ENCODE measurements at places on chromosomes 7 and 10. TPM values are rescaled to one million over a fixed set of nuclear protein-coding genes. Genes with fewer than 3 reads are reported as not detected.

- no peak for DNase-seq
Observed at GRCh38 chr10:85544956-85545355, 821.6 kb downstream of the GRID1 start.

The CRPPA gene
- 0.25 TPM for total RNA-seq

DNA sequence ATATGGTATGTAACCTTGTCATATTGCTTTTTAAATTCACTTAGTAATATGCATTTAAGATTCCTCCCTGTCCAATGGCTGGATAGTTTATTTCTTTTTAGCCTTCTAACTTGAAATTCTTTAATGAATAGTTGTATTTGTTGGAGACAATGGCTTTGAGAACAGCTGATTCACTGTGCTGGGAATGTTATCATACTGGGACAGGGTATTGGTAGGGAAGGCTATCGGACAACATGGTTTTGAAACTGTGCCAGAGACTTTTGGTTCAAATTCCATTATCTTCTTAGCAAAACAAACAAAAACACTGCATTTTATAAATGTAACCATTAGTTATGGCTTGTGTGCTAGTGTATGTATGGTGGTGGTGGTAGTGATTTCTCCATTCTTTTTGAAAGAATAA lies 517.1 kb upstream of the ANKRD30A start:
- DNase-seq: no peak

- DNase-seq: no peak
Observed at GRCh38 chr7:123749537-123749857, 694 bp upstream of the WASL start.

GRCh38 chr7:93992421-93993110 lies 11.6 kb downstream of the BET1 start:
- no peak for DNase-seq

DNA sequence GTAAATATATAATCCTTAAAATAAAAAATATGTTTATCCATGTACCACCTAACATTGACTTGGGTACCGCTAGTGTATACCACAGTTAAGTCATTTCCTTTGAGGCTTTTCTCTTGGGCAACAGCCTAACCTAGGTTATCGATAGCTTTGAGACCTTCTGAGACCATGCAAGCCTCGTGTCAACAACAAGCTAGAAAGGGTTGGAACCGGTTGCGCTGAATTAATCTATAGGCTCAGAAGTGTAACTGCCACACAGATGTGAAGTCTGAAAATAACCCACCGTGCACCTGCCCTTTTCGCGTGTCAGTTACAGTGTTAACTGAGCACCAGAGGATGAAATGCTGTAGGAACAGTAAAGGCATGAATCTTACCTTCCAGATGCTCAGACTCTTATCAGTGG lies 59.8 kb downstream of the ARID5B start:
- DNase-seq: no peak

The CUBN gene
- 0.06 TPM for total RNA-seq

GRCh38 chr10:100036850-100037249 lies 27.1 kb upstream of the DNMBP start:
- no peak for DNase-seq

The TMEM176B gene
- total RNA-seq: 1.8 TPM

- DNase-seq: no peak
Observed at GRCh38 chr7:36261019-36261754, 108.1 kb downstream of the EEPD1 start.

- DNase-seq: no peak
Observed at GRCh38 chr10:5531558-5532306, 7.0 kb downstream of the CALML3 start.

DNA sequence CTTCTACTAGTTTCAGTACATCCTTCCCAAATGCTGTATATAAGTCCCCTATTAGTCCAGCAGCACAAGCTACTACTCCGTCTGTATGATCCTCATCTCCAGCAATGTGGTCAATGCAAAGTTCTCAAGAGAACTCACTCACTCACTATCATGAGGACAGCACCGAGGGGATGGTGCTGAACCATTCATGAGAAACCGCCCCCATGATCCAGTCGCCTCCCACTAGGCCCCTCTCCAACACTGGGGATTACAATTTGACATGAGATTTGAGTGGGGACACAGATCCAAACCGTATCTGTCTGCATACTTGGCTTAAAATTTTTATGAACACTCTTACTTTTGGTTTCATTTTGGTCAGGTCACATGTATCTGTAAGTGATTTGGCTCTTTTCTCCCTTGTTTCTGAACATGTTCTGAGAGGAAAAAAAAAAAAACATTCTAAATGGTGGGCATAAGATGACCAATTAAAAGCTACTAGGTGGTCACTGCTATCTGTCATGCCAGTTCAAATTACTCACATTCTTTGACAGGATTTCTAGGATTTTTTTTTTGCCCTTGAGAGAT lies 60.1 kb downstream of the ZNF783 start:
- no peak for DNase-seq

- no peak for DNase-seq
Observed at GRCh38 chr7:93165447-93165846, 17.3 kb upstream of the SAMD9L start.

- no peak for DNase-seq
Observed at GRCh38 chr7:24158975-24159374, 125.0 kb upstream of the NPY start.

DNA sequence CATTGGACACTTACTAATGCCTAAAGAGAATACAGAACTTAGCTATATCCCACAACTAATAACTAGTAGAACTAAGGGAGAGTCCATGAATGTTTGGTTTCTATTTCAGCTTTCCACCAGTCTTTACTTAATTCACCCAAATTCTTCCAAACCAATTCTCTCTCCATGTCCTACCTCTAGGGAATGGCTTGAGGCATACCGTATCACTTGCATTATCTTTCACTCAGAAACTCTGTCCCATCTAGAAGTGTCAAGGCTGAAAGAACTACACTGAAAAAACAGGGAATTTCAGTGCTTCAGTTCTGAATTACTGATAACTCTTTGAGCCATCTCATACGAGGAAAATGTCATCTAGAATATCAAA lies 758 bp downstream of the TMEM168 start:
- DNase-seq: no peak
